ENCODE measurements at places on chromosomes 13 and 19.
A peak's percentile ranks its signal among the peaks of the same experiment; 100 is the strongest.

DNA sequence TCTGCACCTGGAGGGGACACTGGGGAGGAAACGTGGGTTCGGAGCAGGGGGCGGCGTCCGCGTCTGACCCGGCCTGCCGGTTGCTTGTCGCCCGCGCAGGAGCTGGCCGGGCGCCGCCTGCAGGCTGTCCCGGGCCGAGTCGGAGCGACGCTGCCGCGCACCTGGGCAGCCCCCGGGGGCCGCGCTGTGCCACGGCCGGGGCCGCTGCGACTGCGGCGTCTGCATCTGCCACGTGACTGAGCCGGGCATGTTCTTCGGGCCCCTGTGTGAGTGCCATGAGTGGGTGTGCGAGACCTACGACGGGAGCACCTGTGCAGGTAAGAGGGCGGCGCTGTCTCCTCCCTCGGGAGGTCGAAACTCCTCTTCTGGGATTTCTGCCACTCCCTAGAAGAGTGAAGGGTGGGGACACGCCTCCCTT is 1.3 kb downstream of the ITGBL1 start:
- no peak for DNase-seq

GRCh38 chr13:69423844-69424243 is 683.8 kb upstream of the ATXN8OS start:
- DNase-seq = no peak

DNA sequence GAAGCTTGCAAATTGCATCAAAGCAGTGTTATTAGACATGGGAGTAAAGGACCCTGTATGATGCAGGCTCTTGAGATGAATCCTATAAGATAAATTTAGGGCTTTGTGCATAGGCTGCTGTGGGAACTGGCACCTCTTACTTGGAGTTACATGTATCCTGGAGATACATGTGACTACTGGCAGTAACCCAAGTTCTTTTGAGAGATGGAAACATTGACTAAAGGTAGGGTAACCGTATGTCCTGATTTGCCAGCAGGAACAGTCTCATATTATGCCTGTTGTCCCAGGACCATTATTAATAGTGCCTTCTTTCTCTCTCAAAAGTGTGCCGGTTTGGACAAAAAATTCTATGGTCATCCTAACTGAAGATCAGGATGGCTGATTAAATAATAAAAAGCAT is 195.4 kb downstream of the LACC1 start:
- no peak for DNase-seq

- DNase-seq = no peak
These were observed 10.3 kb downstream of the PDE4A start for GRCh38 chr19:10430505-10431253.

DNA sequence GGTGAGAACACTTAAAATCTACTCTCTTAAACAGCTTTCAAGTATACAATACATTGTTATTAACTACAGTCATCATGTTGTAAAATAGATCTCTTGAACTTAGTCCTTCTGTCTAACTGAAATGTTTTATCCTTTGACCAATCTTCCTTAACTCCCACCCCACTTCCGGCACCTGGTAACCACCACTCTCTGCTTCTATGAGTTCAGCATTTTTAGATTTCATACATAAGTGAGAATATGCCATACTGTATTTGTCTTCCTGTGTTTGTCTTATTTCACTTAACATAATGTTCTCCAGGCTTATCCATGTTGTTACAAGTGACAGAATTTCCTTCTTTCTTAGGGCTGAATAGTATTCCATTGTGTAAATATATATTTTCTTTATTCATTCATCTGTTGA is 144.1 kb upstream of the TRPC4 start:
- DNase-seq = no peak

DNA sequence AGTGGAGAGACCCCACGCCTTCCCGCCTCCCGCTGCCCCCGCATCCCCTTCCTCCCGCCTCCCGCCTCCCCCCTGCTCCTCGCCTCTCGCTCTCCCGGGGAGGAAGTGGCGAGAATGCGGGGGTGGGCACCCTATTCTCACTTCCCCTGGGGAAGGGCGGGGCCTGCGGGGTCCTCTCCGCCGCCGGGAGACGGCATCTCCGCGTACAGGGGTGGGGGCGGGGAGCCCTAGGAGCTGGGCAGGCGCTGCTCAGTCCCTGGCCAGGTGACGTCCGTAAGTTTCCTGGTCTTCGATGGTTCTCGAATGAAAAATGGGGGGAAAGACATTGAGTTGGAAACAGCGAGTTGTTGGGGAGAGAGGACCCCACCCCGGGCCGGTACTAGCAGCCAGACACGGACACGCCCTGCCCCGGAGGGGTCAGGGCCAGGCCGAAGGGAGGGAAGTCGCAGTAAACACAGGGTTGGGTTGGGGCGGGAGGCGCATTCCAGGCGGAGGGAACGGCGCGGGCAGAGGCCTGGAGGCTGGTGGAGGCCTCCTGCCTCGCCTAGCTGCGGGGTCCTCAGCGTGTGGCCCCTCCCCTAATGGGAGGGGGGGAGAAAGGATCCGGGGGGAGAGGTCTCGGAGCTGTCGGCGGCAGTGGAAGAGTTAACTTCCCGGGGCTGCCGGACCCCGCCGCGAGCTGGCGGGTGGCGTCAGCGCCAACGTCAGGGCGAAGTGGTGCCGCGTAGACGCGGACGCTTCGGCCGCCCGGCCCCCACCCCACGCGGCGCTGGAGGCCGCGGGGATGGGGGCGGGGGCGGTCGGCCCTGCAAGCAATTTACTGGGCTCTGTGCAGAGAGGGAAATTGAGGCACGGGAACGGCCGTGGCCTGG is 10.4 kb upstream of the JUND start:
- peak; percentile 69 for DNase-seq

DNA sequence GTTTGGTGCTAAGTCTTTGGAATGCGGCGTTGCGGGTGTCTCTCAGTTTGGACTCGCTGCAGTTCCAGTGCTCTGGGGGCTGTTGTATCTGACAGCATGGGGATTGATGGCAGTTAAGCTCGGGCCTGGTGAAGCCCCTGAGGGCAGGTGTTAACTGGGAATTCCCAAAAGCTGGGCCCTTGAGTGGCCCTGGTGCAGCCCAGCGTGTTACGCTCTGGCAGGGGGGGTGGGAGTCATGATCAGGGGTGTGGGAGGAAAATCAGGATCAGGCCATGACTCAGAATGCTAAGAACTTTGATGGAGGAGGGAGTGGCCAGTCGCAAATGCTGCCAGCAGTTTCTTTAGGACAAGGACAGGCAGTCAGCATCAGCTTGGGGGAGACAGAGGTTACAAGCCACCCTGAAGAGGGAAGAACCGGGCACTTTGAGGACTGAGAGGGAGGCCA is 19.6 kb downstream of the AP2A1 start:
- DNase-seq = no peak

DNA sequence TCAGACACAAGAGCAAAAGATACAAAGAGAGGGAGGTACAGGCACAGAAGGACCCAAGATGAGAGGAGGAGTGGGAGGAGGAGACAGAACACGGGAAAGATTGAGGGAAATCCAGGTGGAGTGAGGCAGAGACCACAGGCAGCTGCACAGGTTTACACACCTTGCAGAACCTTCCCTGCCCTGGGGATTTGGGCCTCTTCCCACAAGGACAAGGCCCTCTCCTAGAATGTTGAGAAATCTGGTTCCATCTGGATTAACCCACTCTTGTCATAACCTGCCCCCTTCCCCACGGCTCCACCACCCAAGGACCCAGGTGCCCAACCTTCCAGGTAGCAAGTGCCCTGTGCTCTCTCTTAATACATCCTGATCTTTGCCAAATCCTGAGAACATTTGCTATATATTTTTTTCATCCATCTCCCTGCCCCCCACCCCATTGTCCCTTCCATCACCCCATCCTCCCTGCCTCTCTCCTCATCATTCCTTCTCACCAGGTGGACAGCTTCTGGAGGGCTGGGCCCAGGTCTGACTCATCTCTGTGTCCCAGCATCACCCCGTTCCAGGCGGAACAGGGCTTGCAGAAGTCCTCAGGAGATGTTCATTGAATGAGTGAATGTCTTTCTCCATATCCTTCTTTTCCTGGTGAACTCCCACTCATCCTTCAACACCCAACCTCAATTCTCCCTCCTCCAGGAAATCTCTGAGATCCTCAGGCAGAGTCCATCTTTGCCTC is 8.8 kb upstream of the KLK8 start:
- no peak for DNase-seq

- peak; percentile 71 for DNase-seq
These were observed 1.3 kb downstream of the CSNK1G2 start for GRCh38 chr19:1942078-1942933.

DNA sequence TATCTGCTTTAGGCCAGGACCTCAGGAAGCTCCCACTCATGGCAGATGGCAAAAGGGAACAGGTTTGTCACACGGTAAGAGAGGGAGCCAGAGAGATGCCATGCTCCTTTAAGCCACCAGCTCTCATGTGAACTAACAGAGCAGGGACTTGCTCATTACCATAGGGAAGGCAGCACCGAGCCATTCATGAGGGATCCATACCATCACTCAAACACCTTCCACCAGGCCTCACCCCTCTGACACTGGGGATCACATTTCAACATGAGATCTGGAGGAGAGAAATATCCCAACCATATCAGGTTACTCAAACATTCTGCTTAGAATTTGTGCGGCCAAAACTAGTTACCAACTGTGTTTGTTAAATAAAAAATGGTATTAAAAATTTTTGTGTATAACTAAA is 427.0 kb downstream of the UQCRFS1 start:
- no peak for DNase-seq

DNA sequence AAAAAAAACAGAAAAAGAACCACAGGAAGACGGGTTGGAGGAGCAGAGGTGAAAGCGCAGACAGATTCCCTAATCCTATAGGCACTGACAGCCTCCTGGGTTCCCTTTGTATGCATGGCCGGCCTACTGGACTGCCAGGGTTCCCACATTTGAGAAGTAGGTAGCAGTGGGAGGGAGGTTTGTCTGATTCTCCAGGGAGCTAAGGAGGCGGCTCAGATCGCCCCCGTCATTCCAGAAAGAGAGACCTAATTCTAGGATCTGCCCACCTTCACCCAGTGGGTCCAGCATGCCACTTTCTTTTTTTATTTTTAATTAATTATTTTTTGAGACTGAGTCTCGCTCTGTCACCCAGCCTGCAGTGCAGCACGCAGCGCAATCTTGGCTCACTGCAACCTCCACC is 9.7 kb upstream of the CCL25 start:
- no peak for DNase-seq

GRCh38 chr19:42154471-42155323 is 22.5 kb upstream of the POU2F2 start:
- no peak for DNase-seq

- peak; percentile 60 for DNase-seq
These were observed 740 bp downstream of the WDFY2 start for GRCh38 chr13:51584731-51585672.

DNA sequence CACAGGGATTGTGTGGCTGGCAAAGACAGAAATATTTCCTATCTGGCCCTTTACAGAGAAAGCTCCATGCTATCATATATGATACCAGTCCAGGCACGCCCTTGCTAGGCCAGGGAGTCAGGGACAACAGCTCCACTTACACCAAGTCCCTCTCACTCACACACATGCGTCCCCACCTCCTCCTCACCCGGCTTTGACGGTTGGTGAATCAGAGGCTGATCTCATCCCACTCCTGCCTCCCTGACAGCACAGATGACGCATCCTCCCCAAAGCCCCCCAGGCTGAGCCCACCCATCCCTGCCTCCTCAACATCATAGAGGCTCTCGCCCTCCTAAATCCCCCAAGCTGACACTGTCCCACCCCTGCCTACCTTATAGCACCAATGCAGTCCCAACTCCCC is 62.7 kb downstream of the F2RL3 start:
- no peak for DNase-seq

- no peak for DNase-seq
These were observed 6.9 kb upstream of the RETN start for GRCh38 chr19:7661744-7662538.

GRCh38 chr19:35074426-35075201 is 33.1 kb downstream of the HPN start:
- DNase-seq = no peak

GRCh38 chr13:113207890-113208420 is 514 bp downstream of the PCID2 start:
- DNase-seq = no peak
